Hepatic stellate cell (primary cell): ENCODE measurements at places on chromosomes 1 and 21.

GRCh38 chr1:117985973-117986372 lies 56.4 kb downstream of the WDR3 start:
- DNase-seq = no peak

DNA sequence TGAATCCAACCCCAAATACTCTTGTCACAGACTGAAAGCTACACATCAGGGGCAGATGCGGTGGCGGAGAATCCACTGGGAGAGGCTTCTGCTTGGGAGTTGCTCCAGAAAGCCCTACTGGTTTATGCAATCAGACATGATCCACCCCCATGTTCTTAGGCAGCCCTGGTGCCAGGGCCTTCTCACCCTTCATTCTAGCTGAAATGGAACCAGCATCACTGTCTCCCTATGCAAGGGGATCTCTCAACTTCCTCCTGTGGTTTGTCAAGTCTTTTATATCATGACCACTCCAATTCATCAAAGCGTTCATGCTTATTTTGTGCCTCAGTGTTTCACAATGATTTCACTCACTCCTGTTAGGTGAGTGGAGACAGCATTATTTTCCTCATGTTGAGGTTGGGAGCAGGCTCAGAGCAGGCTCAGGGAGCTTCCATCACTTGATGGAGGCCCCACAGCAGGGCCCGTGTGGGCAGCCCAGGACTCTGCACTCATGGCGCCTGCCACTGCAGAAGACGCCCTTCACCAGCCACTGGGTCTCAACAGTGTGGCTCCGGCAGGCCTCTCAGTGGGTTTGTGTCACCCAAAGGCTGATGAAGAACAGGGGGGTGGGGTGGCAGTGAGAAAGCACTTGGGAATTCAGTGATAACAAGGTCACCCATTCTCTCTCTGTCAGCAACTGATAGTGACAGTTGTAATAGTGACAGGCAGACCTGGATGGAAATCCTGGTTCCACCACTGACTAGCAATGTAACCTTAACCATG lies 67.1 kb downstream of the CD58 start:
- no peak for DNase-seq

DNA sequence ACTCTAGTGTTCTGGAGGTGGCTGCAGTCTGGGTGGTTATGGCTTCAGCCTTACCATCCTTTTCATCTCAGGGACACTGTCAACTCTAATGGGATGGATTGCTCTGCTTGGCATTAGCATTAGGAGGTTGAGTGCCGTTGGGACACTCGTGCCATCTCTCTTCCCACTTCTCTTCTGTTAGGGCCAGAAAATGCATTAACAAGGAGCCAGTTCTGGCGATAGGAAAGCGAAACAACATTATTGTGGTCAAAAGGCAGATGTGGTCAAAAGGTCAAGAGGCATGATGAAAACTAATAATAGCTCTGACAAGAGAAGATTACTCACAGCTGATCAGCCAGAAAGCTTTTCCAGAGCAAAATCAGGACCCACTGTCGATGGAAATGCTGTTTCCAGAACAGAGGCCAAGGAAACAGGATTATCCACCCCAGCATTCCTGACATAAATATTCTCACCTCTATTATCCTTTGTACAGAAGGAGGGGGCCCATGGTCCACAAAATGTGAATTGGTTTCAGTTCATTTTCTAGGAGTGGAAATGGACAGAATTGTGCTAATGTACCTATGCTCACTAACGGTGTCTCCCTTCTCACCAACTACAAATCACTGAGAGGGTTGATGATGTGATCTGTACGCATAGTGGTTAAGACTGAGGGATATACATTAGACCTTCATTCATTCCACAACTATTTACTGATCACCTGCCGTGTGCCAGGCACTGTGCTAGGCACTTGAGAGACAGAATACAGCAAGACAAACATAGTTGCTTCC lies 72.0 kb downstream of the ST6GALNAC5 start:
- peak; percentile 14 for DNase-seq

- peak; percentile 96 for DNase-seq
Observed at GRCh38 chr1:228109073-228109961, at the start of gene MRPL55. TSS of gene MRPL55 (minus strand) at chr1:228109299. CDS start at chr1:228108260, 1,039 bp downstream.

GRCh38 chr1:230216896-230217295 lies 149.9 kb downstream of the GALNT2 start:
- no peak for DNase-seq

- no peak for DNase-seq
Observed at GRCh38 chr1:42167611-42168390, 3.3 kb upstream of the GUCA2A start.

DNA sequence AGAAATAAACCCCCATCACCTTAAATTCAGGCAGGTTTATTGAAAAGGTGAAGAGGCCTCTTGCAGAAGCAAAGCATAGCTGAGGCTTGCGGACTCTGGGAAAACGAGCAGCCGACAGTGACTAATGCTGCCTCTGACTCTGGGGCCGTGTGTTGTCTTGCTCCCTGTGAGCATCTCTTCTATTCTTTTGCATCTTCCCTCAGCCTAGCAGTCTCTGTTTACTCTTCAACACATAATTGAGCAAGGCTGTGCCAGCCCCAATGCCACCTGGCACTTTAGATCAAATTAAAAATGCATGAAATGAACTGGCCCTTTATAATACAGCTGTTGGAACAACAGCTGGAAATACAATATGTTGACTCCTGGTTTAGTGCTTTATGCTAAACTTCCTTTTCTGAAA lies 18.4 kb upstream of the REG4 start:
- DNase-seq = no peak

GRCh38 chr1:183069562-183070216 lies 46.5 kb downstream of the LAMC1 start:
- DNase-seq = no peak

- DNase-seq = no peak
Observed at GRCh38 chr1:168009322-168009721, 72.5 kb upstream of the MPC2 start.

DNA sequence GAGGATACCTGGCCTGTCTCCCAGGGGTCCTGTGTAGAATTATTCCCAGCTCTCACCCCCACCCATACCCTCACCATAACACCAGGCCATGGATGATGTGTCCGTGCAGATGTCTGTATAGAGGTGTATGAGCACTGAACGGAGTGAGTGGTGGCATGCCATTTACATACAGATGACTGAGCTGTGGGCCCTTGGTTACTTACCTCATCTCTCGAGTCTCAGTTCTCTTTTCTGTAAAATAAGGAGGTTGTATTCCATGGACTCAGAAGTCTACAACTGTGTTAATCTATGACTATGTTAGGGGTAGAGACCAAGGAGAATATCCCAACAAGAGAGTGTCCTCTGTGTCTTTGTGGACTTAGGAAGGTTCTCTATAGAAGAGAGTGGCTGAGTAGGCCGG lies 65.6 kb upstream of the CD1D start:
- DNase-seq = no peak

- peak; percentile 91 for DNase-seq
Observed at GRCh38 chr1:39799770-39800470, 11.3 kb upstream of the BMP8B start.

DNA sequence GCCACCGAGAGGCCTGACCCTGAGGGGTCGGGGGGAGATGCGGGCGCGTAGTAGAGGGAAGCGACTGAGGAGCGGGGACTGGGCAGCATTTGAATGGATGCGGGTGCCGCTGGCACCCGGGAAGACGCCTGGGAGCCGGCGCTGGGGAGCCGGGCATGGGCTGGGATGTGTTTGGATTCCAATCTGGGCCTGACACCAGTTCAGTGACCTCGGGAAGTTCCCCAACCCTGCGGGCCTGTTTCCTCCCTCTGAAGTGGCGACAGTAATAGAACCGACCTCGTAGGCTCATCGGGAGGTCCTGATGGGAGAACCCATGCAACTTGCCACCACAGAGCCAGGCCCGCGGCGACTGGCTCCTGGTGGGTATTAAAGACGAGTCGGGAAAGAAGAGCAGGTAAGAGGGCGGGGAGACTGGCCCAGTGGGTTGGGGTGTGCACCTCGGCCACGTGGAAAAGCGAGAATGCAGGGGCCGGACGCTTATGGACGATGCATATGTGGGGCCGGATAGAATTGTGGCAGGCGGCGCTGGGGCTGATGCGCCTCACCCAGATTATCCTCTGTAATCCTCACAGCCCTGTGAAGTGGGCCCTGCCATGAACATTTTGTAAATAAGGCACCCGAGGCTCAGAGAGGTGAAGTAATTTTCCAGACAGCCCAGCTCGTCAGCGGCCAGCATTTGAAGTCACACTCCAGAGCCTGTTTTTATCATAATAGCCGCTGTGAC lies 105.8 kb downstream of the SLC16A1 start:
- DNase-seq = no peak

DNA sequence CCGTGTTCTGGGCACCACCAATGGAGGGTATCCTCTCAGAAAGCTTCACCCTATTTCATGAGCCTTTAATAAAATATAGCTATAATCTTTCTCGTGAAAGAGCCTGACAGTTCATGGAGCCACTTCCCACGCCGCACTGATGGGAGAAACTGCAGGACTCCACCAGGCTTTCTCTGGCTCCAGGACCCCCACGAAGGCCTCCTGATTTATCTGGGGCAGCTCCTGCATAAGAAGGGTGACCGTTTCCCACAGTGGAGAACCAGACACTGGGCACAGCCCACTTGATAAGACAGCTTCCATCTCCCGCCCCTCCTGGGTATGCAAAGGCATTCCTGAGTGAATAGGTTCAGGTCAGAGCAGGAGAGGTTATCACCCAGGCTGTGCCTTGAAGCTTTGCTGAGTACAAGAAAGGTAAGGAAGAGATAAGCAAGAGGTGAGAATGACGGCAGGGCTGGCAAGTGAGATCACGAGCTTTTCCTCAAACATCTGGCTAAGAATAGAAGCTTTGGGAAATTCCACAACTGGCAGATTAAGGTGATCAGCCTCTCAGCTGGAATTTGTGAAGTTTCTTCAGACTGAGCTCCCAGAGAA lies 499.8 kb downstream of the KIF26B start:
- no peak for DNase-seq

DNA sequence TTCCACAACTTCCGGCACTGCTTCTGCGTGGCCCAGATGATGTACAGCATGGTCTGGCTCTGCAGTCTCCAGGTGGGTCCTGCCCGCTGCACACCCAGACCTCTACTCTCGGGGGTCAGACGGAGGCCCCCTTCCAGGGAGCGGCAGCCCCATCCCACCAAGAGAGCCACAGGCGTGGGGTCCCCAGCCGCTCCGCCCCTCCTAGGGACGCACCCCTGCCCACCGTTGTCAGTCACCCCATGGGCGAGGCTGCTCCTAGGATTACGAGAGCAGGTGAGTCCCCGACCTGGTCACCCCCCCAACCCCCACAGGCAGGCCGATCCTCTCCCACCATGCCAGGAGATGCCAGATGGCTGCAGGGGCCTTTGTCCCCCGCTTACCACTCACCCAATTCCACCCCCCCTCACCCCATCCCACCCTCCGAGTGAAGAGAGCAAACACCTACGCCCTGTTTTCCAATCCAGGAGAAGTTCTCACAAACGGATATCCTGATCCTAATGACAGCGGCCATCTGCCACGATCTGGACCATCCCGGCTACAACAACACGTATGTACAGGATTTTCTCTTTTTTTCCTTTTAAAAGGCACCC lies 107.0 kb downstream of the PDE9A start:
- DNase-seq = no peak

- DNase-seq = no peak
Observed at GRCh38 chr1:177354247-177354646, 183.5 kb downstream of the BRINP2 start.

DNA sequence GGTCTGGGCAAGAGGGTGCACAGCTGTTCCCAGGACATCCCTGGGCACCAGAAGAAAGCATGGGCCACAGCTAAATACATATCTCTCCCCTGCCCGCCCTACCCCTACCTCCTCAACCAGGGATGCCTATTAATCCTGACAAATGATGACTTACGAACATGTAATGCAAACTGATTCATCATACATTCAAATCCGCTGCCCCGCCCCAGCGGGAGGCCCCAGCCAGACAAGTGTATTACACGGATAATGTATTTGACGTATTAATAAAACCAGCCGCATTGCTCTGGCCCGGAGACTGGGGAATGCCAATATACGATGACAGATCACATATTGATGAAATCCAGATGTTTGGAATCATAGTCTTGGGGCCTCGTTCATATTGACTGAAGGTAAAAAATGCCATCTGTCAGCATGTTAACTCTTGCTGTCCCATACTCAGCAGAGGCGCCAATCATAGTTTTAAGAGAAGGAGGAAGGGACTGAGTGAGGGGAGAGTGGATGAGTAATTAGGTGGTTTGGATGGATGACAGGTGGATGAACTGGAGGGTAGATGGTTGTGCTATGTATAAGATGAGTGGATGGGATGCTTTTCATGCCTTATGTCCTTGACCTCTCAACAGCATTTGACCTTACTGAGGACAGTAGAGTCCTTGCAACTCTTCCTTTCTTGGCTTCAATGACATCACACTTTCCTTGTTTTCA lies 68.2 kb downstream of the TMEM53 start:
- no peak for DNase-seq

GRCh38 chr1:206415942-206416341 lies 54.3 kb upstream of the IKBKE start:
- DNase-seq = no peak

GRCh38 chr1:156749419-156750118 lies 1.9 kb downstream of the HDGF start:
- DNase-seq = no peak

GRCh38 chr1:3275471-3276340 lies 178.8 kb upstream of the ARHGEF16 start:
- DNase-seq = peak; percentile 46

DNA sequence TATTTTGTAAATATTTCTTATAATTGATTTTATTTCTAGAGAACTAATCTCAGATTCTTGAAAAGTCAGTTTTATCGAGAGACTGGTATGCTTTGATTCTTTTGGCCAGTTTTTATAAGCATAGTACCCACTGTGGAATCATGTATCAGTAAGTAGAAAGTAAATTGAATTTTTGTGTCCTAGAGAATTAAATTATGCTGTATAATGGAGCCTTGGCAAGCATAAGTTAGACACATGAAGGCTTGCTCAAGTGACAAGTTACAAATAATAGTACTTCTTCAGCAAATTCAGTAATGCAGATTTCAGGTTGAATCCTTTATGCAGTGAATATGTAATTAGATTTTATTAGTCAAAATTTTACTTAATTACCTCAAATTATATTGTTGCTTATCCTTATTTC lies 40.1 kb downstream of the ADGRL2 start:
- DNase-seq = no peak

DNA sequence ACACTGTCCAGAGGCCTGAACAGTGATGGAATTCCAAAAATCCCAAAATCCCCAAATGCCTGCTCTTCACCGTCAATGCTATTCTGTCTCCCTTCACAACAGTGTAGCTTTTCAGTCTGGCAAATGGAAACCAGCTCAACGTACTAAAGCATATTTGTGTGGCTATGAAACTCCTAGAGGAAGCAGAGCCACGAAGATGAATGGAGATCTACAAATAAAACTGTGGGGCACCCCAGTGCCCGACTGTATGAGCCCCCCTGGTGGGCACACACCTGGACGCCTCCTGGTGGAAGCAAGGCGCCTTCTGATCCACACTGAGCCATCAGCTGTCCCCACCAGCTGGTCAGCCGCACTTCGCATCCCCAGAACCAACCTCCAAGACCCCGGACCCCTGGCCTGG lies 129.1 kb upstream of the SOD1 start:
- DNase-seq = no peak

GRCh38 chr1:118254491-118255425 lies 69.7 kb upstream of the SPAG17 start:
- no peak for DNase-seq

GRCh38 chr21:22573834-22574233 lies 1575.6 kb downstream of the NCAM2 start:
- DNase-seq = no peak
